ENCODE measurements at places on chromosomes 1 and 21.

GRCh38 chr1:197200272-197200899 is 53.9 kb upstream of the ASPM start:
- DNase-seq = peak; percentile 24

DNA sequence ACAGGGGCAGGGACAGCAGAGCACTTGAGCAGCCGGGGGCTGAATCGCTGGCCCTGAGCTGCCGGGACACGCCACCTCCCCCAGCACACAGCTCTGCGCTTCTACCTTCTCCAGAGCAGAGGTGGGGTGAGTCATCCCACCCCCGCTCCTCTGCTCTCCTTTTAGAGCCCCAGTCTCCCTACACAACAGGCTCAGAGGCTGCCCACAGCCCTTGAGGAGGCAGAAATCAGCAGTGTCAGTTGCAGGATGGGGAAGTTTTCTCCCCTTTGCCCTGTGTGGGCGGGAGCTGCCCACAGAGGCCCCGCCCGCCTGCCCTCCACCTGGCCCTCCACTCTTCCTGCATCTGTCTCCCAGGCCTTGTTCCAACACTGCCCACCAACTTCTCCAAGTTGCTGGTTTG is 94.6 kb downstream of the STUM start:
- DNase-seq = no peak

GRCh38 chr1:921011-921837 is 2.5 kb upstream of the SAMD11 start:
- no peak for DNase-seq

GRCh38 chr1:174911606-174912005 is 88.1 kb upstream of the CACYBP start:
- DNase-seq = no peak

DNA sequence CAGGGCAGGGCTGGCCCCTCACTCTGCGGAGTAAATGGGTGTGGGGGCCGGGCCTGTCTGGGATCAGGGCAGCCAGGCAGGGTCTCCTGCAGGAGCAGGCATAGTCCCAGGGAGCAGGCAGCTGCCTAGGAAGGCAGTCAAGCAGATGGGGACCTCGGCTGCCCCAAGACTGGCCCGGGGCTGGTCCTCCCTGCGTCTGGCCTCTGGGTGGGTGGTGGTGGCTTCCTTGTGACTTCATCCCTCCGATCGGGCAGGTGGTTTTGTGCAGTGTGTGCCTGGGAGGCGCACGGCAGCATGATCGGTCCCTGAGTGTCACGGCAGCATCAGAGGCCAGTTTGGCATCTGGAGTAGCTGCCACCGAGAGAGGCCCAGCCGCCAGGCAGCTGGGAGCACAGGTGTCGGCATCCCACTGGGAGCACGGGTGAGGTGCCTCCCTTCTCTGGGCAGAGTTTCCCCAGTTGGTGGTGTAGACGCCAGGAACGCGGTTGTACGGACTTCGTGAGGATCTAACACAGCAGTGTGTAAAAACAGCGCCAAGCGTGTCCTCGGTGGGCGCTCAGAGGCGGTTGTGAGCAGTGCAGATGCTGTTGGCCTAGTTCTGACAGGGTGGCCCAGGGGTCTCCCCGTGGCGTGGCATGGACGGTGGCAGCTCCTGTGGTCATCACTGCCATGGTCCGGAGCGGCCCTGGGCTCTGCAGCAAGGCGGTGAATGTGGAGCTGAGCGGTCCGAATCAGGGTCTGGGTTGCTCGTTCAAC is 45.9 kb downstream of the PRKCZ start:
- no peak for DNase-seq

GRCh38 chr1:152170287-152170905 is 11.4 kb upstream of the RPTN start:
- no peak for DNase-seq

DNA sequence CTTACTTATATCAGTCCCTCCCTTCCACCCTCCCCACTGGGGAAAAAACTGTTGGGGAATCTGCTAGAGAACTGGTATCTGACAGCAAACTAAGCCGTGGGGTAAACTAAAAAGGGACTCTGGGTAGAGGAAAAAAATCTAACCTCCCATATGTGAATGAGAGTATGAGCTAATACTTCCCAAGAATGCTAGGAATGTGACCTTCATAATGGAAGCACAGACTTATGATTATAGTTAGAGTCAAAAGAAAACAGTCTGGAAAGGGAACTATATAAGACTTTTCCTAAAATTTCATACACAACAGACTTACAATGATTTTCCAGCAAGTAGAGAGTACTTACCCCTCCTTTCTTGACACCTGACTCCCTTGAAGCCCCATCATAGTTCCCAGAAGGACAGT is 23.0 kb upstream of the RBBP5 start:
- DNase-seq = no peak

GRCh38 chr21:45825219-45825618 is 156.4 kb upstream of the COL6A1 start:
- DNase-seq = no peak

DNA sequence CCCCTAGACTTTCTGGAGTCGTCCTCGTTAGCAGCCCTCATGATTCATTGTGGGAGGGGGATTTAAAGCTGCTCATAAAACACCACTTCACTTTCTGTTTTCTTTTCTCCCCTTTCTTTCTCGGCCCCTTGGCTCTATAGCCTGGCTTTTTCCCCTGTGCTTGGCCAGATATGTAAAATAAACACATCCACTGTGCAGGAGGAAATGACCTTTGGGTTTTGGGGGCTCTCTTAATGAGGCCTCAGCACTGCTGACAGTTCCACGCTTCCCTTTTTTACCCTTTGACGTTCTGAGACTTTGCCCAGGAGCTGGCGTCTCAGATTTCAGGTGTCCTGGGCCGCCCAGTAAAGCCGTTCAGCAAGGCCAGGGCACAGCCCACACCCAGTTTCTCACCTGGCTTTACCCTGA is 65.7 kb downstream of the RUNX3 start:
- DNase-seq = no peak

- no peak for DNase-seq
Measured at GRCh38 chr1:237170149-237170548, 128.2 kb downstream of the RYR2 start.

DNA sequence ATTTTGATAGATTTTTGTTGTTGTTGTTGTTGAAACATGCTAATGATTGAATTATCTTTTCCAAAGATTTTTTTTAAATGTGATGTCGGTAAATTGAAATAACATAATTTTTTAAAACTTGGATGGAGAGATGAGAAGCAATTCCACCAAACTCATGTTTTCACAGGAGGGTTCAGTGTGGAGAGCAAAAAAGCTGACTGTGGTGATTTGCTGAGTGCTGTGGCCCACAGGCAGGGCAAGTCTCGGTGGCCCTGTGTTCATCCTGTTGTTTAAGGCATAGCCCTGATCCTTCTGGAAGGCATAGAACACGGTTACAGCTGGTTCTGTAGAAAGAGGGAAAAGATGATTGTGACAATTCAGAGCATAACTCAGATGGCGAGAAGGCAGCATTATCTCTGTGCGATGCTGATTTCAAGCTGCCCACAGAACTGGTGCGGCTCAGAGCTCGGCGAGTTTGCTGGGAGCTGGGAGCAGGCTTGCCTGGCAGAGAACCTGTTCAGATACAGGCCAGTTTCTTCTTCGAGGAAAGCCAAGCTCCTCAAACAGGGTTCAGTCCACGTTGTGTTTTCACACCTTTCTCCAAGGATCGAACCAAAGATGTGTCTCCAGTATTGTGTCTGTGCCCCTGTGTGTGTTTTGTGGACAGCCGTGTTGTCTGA is 127.1 kb downstream of the HUNK start:
- no peak for DNase-seq

DNA sequence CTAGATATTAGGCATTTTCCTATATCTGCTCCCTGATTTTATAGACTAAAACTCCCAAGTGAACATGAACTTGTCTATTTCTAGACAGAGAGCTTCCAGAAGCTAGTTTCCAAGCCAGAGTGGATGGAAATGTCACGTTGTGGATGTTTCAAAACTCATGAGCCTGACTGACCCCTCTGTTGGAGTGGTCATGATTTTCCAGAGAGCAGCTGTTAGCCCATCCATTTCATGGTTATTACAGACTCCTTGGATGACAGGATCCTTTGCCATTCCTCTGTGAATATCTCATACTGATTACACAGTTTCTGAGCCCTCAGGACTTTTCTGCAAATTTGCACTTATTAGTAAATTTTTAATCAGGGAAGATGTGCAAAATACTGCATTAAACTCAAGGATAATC is 76.8 kb upstream of the ATF3 start:
- DNase-seq = no peak

GRCh38 chr1:244027491-244028145 is 23.5 kb upstream of the ZBTB18 start:
- DNase-seq = no peak

DNA sequence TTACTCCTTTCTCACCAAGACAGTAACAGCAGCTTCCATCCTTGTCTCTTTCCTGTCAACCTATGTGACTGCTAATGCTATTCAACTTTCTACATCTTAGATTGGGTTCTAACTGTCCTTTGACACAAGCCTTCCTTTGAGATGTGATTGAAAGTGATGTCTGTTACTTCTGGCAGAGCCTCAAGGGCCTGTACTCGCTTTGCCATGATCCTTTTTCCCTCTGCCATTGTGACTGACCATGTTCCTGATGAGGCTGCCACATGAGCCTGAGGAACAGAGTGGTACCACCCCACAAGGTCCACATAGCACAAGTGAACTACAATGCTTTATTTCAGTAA is 138.8 kb upstream of the RAB4A start:
- no peak for DNase-seq

DNA sequence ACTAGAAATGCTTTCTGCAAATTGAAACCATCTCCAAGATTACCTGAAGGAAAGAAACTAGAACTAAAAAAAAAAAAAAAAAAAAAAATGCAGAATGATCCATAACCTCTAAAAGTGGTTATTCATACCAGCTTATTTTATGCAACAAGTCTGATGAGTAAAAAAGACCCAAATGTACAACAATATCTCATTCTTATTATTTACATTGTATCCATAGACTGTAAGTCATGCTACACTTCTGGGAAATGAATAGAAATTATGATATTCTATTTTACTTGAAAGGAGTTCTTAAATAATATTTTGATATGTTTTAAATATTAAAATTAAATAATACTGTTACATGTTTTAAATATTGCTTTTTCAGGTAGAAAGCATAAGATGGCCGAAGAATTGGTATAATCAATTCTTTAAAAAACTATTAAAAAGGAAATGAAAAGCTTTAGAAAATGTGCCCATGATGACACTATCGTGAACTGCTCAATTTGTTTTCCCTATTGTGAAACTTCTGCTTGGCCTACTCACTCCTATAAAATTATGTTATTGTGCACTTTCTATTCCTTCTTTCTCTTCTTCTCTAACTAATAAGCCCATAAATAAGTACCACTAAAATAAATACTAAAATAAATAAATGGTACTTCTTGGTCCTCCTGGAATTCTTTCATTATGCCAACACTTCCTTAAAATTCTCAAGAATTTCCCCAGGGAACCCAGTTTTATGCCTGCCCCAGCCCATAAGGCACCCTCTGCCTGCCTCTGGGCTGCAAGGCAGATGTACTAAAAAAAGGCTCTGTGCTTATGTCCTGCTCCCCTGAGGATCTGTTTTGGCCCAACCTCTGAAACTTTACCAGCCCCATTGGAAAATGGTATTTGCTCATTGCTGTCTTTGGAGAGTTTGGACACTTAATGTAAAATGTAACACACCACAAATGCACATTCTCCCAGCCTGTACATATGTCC is 18.1 kb downstream of the SAMSN1 start:
- no peak for DNase-seq

DNA sequence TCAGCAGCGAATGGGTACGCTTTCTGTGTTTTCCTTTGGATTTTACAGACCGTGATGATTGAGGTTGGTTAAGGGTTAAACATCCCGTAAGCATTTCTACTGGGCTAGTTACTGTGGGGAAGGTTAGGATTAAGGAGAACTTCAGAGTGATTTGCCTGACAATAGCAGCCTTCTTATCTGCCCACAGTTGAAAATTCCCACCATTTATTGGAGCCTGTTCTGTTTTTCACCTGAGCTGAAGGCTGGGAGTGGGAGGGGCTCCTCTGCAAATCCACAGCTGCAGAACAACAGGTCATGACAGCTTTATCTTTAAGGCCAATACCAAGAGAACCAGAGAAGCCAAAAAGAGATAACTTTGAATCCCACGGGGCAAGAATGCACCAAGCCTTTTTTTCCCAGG is 168.6 kb downstream of the KAZN start:
- no peak for DNase-seq

DNA sequence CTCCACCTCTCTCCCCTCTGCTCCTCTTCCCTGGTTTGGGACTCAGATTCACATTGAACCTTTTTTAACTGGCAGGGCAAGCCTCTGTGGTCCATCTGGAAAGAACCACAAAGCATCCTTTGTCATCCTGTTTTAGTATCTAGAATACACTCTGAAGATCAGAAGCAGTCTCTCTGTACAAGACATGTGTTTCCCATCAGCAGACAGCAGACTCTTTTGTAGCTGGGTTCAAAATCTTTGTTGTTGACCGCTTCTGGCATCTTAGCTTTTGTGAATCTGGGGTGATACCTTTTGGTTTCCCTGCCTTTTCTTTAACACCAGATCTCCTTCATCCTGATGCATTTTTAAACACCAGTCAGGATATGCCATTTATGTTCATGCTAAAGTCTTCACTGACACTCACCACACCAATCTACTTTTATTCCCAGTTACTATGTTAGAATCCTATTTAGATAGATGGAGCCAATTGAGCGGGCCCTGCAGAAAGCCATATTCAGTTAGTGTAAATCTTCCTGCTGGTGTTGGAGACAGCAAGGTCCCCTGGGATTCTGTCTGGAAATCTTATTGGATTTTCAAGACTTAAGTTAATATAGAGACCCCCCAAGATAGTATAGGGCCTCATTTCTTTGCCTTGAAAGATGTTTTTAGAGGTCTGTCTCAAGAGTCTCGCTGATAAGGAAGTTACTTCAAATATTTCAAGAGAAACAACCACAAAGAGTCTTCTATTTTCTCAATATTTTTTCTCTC is 51.1 kb downstream of the ST6GALNAC3 start:
- DNase-seq = no peak

GRCh38 chr1:107785496-107786202 is 179.3 kb downstream of the VAV3 start:
- DNase-seq = no peak

- no peak for DNase-seq
Measured at GRCh38 chr1:21532496-21532895, 23.3 kb downstream of the ALPL start.

GRCh38 chr1:117586747-117587498 is 18.9 kb upstream of the TENT5C start:
- no peak for DNase-seq

- DNase-seq = no peak
Measured at GRCh38 chr1:24101796-24102586, 9.9 kb downstream of the MYOM3 start.

All from T-helper 1 cell (primary cell).